CD8-positive, alpha-beta memory T cell (primary cell): ENCODE measurements at places on chromosomes 5 and 9.

GRCh38 chr5:64947031-64947430 lies 178.3 kb downstream of the CWC27 start:
- H3K36me3 ChIP-seq: no peaks in the 10 kb centered on the region
- no peak overlapping the region for H3K4me3 ChIP-seq
- H3K27me3 ChIP-seq: no peaks in the 10 kb centered on the region

DNA sequence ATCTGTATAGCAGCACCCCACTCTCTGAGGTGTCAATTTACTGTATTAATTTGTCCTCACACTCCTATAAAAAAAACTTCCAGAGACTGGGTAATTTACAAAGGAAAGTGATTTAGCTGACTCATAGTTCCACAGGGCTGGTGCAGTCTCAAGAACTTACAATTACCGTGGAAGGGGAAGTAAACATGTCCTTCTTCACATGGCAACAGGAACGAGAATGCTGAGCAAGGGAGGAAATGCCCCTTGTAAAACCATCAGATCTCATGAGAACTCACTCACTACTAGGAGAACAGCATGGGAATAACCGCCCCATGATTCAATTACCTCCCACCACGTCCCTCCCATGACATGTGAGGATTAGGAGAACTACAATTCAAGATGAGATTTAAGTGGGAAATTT lies 602.6 kb downstream of the MTRR start:
- H3K27me3 ChIP-seq: no peaks in the 10 kb centered on the region
- no peak for DNase-seq
- no peak overlapping the region for H3K4me3 ChIP-seq
- no peaks in the 10 kb centered on the region for H3K36me3 ChIP-seq
- no peak overlapping the region for H3K27ac ChIP-seq

GRCh38 chr9:129313331-129313955 lies 135.4 kb upstream of the IER5L start:
- H3K27me3 ChIP-seq: no peaks in the 10 kb centered on the region
- no peaks in the 10 kb centered on the region for H3K4me1 ChIP-seq
- H3K4me3 ChIP-seq: no peak overlapping the region
- H3K36me3 ChIP-seq: no peaks in the 10 kb centered on the region
- H3K27ac ChIP-seq: no peak overlapping the region
- no peak for DNase-seq

GRCh38 chr9:126692759-126693427 lies 79.2 kb downstream of the LMX1B start:
- H3K4me1 ChIP-seq: no peaks in the 10 kb centered on the region
- no peaks in the 10 kb centered on the region for H3K36me3 ChIP-seq
- no peak overlapping the region for H3K27ac ChIP-seq
- no peak for DNase-seq
- H3K4me3 ChIP-seq: no peak overlapping the region

DNA sequence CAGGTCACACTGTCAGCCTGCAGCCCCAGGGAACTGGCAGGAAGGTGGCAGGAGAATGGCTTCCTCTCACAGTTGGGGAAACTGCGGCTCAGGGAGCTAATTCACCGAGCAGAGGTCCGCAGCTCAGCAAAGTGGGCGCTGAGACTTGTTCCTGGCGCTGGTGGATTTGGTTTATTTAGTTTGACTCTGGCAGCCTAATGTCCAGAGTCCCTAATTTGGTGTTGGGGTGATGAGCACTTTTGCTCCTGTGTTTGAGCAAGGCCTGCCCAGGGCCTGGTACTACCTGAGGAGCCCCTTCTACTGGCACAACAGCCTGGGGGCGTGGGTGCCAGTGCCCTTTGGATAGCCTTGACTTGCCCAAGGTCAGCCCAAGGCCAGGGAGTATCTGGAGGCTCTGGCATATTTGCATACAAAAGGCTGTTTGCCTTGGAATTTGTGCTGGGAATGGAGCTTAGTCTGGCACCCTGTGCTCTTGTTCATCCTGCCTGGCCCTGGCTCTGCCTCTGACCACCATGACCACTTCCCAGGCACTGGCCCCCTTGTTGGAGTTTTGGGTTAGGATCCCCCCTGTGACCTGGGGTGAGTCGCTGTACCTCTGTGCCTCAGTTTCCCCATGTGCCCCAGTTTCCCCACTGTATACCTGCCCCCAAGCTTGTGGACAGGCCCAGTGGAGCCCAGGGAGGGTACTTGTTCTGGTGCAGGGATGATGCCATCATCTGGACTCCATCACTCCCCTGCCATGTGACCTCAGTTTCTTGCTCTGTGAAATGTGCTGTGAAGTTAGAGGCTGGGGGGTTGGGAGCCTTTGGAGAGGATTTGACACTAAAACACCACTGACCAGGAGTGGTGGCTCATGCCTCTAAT lies 1.4 kb downstream of the SUSD3 start:
- DNase-seq: no peak
- peak overlapping the region; percentile 72 for H3K4me3 ChIP-seq
- H3K36me3 ChIP-seq: no peaks in the 10 kb centered on the region
- H3K27ac ChIP-seq: peak overlapping the region; percentile 71
- H3K4me1 ChIP-seq: peaks cover 64% of the 10 kb centered on the region

- peaks cover 3% of the 10 kb centered on the region for H3K27me3 ChIP-seq
- H3K4me1 ChIP-seq: no peaks in the 10 kb centered on the region
- H3K4me3 ChIP-seq: no peak overlapping the region
- H3K36me3 ChIP-seq: no peaks in the 10 kb centered on the region
- DNase-seq: no peak
Measured at GRCh38 chr9:131759017-131759647, 19.3 kb upstream of the RAPGEF1 start.

DNA sequence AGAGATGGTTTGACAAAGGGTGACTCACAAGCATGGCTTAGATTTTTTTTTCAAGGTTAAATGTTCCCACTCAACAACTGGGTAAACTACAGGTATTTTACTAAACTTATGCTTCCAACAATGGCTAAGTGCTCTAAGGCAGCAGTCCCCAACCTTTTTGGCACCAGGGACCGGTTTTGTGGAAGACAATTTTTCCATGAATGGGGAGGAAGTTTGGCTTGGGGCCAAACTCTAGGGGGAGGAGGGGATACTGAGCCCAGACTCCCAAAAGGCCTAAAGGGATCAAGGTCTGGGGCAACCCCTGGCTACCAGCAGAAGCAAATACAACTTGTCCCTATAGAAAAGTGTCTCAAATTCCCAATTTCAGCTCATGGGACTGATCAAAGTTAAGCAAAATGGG lies 32.0 kb upstream of the HSD17B3 start:
- H3K27ac ChIP-seq: no peak overlapping the region
- no peaks in the 10 kb centered on the region for H3K27me3 ChIP-seq
- no peak for DNase-seq
- H3K4me3 ChIP-seq: no peak overlapping the region

- no peaks in the 10 kb centered on the region for H3K36me3 ChIP-seq
- DNase-seq: no peak
- no peaks in the 10 kb centered on the region for H3K27me3 ChIP-seq
- H3K27ac ChIP-seq: no peak overlapping the region
- no peak overlapping the region for H3K4me3 ChIP-seq
Measured at GRCh38 chr9:87479801-87480201, 17.9 kb upstream of the DAPK1 start.

- no peak overlapping the region for H3K27ac ChIP-seq
- no peak for DNase-seq
- H3K4me1 ChIP-seq: no peaks in the 10 kb centered on the region
- H3K4me3 ChIP-seq: no peak overlapping the region
- no peaks in the 10 kb centered on the region for H3K36me3 ChIP-seq
Measured at GRCh38 chr5:58940446-58940845, 357.6 kb downstream of the RAB3C start.

DNA sequence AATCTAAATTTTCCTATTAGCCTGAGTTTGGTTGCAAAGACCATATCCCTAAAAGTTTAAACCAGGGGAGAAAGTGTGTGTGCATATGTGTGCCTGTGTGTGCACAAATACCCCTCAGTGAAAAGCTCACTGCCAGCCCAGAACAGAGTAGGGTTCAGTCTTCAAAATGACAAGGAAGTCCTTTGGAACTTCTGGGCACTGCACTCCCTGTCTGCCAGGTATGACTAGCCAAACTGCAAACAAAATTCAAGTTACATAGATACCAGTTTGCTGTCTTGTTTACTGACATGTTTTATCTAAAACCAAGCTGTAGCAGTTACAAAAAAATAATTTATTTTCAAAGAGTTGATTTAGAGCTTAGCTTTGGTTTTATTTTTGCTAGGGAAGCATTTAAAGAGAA lies 100.1 kb downstream of the ARHGEF28 start:
- no peak for DNase-seq
- no peak overlapping the region for H3K4me3 ChIP-seq
- H3K27me3 ChIP-seq: no peaks in the 10 kb centered on the region
- no peaks in the 10 kb centered on the region for H3K4me1 ChIP-seq

DNA sequence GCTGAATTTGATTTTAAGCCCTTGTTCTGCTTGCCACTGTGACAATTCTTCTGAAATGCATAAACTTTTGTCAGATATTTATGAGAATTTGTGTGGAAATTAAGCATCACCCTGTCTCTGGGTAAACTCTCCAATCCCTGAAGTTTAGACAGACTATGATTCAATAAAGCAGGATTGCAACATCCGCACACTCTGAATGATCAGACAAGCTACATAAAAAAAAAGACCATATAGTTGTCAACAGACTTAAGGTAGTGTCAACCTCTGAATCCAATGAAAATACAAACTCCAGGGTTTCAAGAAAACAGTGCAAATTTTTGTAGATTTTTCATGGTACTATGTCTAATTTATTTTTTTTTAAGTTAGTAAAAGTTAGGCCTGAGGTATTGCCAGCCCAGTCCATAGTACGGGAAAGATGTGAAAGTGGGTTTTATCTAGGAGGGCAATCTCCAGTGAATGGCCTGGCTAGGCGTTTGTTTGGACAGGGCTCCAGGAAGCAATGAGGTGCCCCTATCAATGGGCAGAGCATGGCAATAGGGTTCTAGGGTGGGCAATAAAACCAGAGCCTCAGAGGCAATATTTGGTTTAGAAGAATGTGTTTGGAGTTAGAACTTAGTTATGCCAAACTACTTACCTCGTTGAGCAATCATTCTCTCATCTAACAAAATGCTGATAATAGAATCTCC lies 762.6 kb upstream of the SEMA6A start:
- H3K36me3 ChIP-seq: no peaks in the 10 kb centered on the region
- H3K27me3 ChIP-seq: no peaks in the 10 kb centered on the region
- H3K4me3 ChIP-seq: no peak overlapping the region
- no peak for DNase-seq
- no peaks in the 10 kb centered on the region for H3K4me1 ChIP-seq
- H3K27ac ChIP-seq: no peak overlapping the region

DNA sequence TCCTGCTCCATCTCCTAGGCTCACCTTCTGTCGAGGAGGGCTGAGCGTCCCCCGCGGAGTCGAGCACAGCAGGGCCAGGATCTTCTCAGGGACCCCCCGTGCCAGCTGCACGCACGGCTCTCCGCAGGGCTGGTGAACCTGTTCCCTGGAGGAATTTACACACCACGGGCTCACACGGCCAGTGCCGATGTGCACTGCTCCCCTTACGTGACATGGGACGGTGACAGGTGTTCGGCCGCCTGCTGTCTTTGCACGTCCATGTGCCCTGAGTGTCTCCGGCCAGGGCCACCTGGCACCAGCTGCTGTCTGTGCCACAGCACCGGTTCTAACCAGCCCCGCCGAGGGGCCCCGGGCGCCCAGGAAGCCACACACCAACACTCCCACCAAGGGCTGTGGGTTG lies 8.7 kb upstream of the AGPAT2 start:
- H3K36me3 ChIP-seq: no peaks in the 10 kb centered on the region
- no peak overlapping the region for H3K27ac ChIP-seq
- H3K27me3 ChIP-seq: no peaks in the 10 kb centered on the region
- no peak for DNase-seq
- no peak overlapping the region for H3K4me3 ChIP-seq

- no peak overlapping the region for H3K27ac ChIP-seq
- no peaks in the 10 kb centered on the region for H3K27me3 ChIP-seq
- H3K4me1 ChIP-seq: no peaks in the 10 kb centered on the region
- no peak overlapping the region for H3K4me3 ChIP-seq
Measured at GRCh38 chr5:100600298-100600994, 65.3 kb downstream of the FAM174A start.

GRCh38 chr5:83093692-83094091 lies 16.3 kb downstream of the XRCC4 start:
- H3K27me3 ChIP-seq: no peaks in the 10 kb centered on the region
- no peaks in the 10 kb centered on the region for H3K36me3 ChIP-seq
- peaks cover 14% of the 10 kb centered on the region for H3K4me1 ChIP-seq
- no peak overlapping the region for H3K27ac ChIP-seq
- no peak for DNase-seq

DNA sequence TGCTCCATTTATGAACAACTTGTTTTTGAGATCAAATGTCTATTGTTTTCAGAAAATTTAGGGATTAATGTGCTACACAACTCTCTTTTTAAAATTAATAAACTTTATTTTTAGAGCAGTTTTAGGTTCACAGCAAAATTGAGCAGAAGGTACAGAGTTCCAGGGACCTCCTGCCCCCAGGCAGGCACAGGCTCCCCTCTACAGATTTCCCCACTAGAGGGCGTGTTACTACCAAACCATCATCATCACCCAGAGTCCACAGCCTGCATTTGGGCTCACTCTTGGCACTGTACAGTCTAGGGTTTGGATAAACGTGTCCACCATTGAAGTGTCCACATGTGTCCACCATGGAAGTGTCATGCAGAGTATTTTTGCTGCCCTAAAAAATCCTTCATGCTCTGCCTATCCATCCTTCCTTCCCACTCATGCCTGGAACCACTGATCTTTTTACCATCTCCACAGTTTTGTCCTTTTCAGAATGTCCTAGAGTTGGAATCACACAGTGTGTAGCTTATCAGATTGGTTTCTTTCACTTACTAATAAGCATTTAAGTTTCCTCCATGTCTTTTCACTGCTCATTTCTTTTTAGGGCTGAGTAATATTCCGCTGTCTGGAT lies 61.7 kb downstream of the MRPL36 start:
- H3K27ac ChIP-seq: no peak overlapping the region
- H3K36me3 ChIP-seq: no peaks in the 10 kb centered on the region
- no peaks in the 10 kb centered on the region for H3K27me3 ChIP-seq
- DNase-seq: no peak

GRCh38 chr9:89684912-89685636 lies 80.3 kb downstream of the GADD45G start:
- H3K27me3 ChIP-seq: no peaks in the 10 kb centered on the region
- H3K4me1 ChIP-seq: no peaks in the 10 kb centered on the region
- no peaks in the 10 kb centered on the region for H3K36me3 ChIP-seq
- H3K4me3 ChIP-seq: no peak overlapping the region

DNA sequence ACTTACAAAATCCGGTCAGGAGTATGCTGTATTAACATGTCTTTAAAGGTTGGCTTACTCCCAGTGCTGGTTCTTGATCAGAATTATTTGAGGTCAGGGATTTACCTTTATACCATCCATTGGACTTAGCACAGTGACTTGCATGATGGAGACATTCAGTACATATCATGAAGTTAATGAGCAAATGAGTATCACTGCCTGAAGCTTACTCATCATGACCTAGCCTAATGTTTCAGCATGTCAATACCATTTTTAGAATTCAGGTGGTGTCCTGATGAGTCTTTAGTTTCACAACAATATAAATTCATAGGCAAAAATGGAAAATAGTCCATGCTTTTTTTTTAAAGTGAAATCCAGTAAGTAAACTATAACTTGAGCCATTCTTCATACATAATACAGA lies 226.0 kb upstream of the C9orf72 start:
- no peaks in the 10 kb centered on the region for H3K36me3 ChIP-seq
- no peak overlapping the region for H3K4me3 ChIP-seq
- no peak for DNase-seq
